Stimulated activated CD8-positive, alpha-beta memory T cell treated with anti-CD3 and anti-CD28 coated beads, Interleukin-4, amount 100 ng/mL, for 1 hour (primary cell): ENCODE measurements at places on chromosomes 3 and 15.

GRCh38 chr3:171122861-171123260, 96.3 kb upstream of the SLC2A2 start:
- DNase-seq = no peak

- DNase-seq = no peak
These were observed 64.6 kb downstream of the LYZL4 start for GRCh38 chr3:42345811-42346210.

DNA sequence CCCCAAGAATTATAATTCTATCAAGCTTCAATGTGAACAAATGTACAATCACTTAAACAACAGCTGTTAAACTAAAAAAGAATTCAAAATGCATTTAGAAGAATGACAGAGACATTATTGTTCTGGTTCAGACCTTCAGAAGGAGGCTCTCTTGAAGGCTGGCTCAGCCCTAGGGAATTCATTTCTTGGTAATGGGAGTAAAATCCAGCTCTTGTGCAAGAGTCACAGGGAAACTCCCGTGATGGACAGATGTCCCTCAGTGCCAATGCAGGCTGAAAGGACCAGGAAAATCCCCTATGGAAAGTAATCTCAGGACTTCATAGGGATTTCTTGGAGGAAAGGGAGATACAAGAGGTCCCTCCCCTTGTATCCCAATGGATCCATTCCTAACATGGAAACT, 149.9 kb upstream of the STT3B start:
- no peak for DNase-seq

GRCh38 chr15:93720607-93721006, 510.8 kb upstream of the MCTP2 start:
- no peak for DNase-seq

DNA sequence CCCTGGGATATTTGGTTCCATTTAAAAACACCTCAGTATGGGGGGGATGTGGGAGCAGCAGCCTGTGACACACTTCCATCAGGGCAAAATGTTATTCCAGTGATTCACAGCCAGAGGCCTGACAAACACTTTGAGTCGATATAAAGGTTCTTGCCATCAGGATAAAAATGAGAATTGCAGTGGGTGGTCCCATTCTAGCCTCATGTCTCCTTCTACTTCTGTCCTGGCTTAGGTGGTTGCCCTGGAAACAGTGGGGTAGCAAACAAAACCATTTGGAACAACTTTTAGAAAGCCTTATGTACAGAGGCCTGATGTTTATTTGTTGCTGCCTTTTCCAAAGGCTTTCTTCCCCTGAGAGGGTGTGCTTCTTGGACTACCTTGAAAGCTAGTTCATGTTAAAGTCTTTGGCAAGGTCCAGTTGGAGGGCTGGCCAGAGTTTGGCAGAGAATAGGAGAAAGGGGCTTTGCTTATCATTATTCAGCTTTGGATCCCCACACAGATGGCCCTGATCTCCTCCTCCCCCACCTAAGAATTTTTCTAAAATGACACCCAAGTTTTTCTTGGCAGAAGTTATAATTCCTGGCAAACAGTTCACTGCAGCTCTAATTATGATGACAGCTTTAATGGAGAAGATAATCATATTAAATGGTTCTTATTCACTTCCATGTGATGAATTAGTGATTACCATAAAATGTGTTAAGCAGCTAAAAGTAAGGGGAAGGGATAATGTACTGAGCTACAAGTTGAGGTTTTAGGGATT, 84.2 kb upstream of the ZNF280D start:
- no peak for DNase-seq

DNA sequence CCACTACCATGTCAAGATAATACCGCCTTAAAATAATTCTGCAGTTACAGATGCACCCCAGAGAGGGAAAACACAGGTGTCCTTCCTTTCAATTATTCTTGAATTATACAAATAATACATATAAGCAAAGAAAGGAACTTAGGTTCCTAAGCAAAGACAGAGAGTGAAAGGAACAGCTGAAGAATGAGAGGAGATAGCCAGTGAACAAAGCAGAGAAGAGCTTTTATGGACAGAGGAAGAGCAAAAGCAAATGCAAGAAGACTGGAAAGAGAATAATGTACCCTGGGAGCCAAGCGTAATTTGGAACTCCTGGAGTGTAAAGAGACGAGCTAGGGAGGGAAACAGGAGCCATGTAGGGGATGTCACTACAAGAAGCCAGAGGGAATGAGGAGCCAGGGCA, 21.7 kb downstream of the GPR176 start:
- no peak for DNase-seq

DNA sequence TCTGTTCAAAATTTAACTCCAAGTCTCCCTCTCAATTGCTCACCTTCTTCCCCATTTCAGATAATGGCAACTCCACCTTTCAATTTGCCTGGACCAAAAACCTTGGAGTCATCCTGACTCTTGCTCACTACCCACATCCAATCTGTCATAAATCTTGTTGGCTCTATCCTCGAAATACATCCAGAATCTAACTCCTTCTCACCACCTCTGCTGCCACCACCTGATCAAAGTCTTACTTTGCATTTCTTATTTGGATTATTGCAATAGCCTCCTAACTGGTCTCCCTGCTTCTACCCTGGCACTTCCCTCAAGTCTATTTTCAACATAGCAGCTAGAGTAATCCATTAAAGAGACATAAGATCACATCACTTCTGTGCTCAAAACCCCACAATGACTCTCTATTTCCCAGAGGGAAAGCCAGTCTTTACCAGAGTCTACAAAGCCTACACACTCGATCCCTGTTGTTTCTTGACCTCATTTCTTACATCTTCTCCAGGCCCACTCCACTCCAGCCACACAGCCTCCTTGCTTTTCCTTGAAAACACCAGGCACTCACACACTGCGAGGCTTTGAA, 86.6 kb downstream of the GPR156 start:
- DNase-seq = no peak
